ENCODE measurements at places on chromosomes 1 and 21.

GRCh38 chr1:234234199-234234598 lies 139.1 kb upstream of the COA6 start:
- DNase-seq: no peak

- DNase-seq: no peak
Observed at GRCh38 chr1:231619257-231619634, 7.3 kb upstream of the DISC1 start.

GRCh38 chr1:205075642-205076155 lies 8.6 kb downstream of the TMEM81 start:
- no peak for DNase-seq

GRCh38 chr1:229506633-229507032 lies 1.5 kb downstream of the NUP133 start:
- no peak for DNase-seq

- no peak for DNase-seq
Observed at GRCh38 chr1:156862584-156862983, 1.9 kb downstream of the NTRK1 start.

- DNase-seq: no peak
Observed at GRCh38 chr1:26607186-26607585, 77.6 kb downstream of the RPS6KA1 start.

DNA sequence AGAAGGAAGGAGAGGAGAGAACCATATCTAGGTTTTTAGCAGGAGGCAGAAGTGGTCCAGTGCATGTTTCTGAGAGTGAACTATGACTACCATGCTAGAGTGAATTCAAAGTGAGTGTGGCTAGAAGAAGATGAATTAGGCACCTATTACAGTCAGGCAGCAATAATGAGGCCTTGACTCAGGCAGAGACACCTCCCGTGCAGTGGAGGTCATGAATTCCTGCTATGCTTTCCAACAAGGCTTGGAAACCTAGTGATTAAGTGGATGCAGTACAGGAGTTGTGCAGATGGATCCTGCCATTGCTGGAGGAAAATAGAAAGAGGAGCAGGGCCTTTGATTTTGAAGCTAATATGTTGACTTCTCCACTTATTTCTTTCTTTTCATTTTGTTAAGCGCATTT lies 581.5 kb downstream of the RWDD3 start:
- DNase-seq: no peak

DNA sequence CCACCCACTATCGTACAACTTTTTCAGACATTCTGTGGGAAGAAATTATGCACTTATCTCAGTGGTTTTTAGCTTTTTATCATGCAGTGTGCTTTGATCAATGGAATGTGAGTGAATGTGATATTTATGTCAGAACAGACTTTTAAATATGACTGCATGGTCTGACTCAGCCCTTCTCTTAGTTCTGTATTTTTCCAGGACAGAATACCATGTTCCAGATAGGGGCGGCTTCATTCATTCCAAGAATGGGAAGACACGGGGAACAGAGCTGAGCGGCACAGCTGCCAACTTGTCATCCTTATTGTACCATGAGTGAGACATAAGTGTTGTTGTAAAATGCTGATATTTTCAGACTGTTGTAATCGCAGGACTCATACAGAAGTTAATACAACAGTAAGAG lies 214.6 kb upstream of the NCAM2 start:
- no peak for DNase-seq

DNA sequence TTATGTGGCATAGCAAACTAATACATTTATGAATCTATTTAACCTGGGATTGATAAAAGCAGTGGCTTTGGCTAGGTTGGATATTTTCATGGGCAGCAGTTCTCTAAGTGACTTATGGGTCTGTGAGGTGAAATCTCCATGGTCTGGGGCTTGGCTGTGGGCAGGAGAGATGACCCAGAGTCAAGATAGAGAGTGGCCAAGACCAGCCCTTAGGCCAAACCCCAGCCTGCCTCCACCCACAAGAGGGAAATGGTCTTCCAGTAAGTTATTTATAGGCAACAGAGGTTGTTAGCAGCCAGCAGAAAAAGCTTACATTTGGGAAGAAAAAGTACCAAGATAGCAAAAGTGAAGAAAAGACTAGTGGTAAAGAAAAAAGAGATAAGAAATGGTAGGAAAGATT lies 61.4 kb downstream of the SLC35F3 start:
- no peak for DNase-seq

- DNase-seq: no peak
Observed at GRCh38 chr1:17924578-17924977, 169.4 kb downstream of the ACTL8 start.

- DNase-seq: no peak
Observed at GRCh38 chr1:223208164-223209076, 65.4 kb upstream of the TLR5 start.

DNA sequence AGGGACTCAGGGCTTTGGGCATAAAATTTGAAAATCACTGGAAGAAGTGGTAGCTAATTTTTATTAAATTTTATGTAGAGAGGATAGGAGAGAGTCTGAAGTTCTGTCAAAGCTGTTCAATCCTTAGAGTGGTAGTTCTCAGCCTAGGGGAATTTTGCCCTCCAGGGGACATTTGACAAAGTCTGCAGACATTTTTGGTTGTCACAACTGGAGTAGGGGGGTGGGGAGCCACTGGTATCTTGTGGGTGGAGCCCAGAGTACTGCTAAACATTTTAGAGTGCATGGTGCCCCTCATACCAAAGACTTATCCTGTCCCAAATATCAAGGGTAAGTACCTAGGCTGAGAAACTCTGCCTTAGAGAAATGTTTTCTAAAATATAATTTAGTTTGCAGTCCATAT lies 30.2 kb downstream of the RASAL2 start:
- no peak for DNase-seq

- no peak for DNase-seq
Observed at GRCh38 chr1:243739335-243740003, 110.6 kb downstream of the AKT3 start.

GRCh38 chr1:203145321-203146041 lies 18.0 kb downstream of the ADORA1 start:
- no peak for DNase-seq
